ENCODE measurements at places on chromosomes 1 and 21.

DNA sequence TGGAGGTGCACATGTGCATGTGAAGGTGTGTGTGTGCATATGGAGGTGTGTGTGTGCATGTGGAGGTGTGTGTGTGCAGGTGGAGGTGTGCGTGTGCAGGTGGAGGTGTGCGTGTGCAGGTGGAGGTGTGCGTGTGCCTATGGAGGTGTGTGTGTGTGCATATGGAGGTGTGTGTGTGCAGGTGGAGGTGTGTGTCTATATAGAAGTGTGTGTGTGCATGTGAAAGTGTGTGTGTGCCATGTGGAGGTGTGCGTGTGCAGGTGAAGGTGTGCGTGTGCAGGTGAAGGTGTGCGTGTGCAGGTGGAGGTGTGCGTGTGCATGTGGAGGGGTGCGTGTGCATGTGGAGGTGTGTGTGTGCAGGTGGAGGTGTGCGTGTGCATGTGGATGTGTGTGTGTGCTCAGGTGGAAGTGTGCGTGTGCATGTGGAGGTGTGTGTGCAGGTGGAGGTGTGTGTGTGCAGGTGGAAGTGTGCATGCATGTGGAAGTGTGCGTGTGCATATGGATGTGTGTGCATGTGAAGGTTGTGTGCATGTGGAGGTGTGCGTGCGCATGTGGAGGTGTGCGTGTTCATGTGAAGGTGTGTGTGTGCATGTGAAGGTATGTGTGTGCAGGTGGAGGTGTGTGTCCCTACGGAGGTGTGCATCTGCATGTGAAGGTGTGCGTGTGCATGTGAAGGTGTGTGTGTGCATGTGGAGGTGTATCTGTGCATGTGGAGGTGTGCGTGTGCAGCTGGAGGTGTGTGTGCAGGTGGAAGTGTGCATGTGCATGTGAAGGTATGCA, 13.5 kb downstream of the C1orf74 start:
- no peak for DNase-seq

DNA sequence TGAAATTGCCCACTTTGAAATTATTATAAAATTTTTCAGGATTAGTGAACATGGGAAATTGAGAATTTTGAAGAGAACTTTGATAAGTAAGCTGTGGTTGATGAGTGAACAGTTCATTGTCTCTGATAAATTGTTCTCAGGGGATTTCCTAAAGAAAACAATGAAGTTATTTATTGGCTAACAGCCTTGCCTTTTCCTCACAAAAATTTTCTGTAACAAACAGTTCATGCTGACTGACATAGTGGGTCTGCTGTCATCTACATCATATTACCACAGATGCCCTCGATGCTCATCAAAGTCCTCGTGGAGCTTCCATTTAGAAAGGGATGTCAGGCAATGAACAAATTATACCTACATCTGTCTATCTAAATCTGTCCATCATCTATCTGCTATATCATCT, 113.4 kb downstream of the PTBP2 start:
- no peak for DNase-seq

DNA sequence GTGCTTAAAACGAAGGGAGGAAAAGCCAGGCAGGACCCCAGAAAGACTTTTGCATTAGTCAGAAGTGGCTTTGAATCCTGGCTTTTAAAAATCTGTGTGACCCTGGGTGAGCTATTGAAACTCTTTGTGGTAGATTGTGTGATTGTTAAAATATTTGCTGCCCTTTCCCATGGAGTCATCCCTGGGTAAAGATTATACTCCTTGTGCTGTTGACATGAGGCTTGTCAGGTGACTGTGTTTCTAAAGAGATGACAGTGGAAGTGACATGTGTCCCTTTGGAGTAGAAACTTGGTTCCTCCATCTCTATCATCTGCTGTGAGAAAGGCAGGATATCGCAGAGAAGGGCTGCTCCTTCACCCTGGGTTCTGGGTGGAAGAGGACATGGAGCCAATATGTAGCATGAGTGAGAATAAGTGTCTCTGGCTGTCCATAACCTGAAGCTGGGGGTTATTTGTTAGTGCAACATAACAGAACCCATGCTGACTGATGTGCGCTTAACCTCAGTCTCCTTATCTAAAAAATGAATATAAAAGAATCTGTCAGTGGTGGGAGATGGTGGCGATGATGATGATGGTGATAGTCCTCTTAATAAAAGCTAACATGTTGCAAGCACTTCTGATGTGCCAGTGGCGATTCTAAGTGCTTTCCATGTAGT, 187.6 kb downstream of the RHOU start:
- DNase-seq: no peak

GRCh38 chr1:117607471-117607870, 1.6 kb downstream of the TENT5C start:
- no peak for DNase-seq

GRCh38 chr21:15122241-15122640, 57.4 kb upstream of the NRIP1 start:
- no peak for DNase-seq

DNA sequence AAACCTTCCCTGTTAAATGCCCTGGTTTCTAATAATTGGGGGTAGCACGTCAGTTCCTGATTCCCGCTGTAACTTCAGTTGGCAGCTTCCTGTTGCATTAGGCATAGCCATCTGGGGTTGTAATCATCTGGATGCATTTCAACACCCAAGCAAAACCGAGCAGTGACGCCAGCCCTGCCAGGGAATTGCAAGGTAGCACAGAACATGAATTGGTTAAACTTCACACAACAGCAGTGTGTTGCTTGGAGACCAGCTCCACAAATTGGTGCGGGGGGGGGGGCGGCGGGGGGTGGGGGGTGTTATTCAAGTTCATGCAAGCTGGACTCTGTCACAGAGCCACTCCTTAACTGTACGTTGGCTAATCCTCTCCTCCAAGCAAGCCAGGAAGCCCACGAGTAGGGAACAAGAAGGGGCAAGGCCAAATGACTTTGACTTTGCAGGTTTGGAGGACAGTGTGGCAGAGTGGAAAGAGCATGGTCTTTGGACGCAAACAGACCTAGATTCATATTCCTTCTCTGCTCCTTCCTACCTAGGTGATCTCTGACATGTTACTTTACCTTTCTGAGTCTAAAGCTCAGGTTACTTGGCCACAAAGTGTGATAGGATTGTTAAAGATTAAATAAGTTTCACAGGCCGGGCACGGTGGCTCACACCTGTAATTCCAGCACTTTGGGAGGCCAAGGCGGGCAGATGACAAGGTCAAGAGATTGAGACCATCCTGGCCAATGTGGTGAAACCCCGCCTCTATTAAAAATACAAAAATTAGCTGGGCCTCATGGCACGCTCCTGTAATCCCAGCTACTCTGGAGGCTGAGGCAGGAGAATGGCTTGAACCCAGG, 4.7 kb downstream of the LAX1 start:
- DNase-seq: no peak

DNA sequence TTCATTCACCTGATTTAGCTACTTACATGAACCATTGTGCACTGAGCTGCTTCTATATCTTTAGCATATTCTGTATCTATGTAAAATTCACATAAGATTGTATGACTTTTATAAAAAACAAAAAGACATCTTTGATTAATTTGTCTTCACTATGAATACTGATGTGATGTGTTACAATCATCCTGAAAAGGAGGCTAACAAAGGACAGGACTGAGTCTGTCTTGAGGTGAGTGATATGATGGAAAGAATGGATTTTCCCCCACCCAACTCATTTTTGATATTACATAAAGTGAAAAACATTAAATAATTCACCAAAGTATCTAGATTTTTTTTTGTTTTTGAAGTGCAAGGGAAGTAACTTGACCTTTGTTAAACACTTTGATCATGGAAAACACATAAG, 9.8 kb downstream of the PTPRC start:
- no peak for DNase-seq

GRCh38 chr21:45048026-45048698, 26.2 kb upstream of the ADARB1 start:
- DNase-seq: no peak

GRCh38 chr1:159953536-159954515, at the start of gene SLAMF9:
TSS of gene SLAMF9 (minus strand) at chr1:159954237. CDS start at chr1:159954137, 100 bp downstream.
- DNase-seq: no peak

- no peak for DNase-seq
Measured at GRCh38 chr1:5571861-5572401, 420.3 kb downstream of the NPHP4 start.

GRCh38 chr1:74641161-74641560, 32.4 kb downstream of the ERICH3 start:
- DNase-seq: no peak

- DNase-seq: no peak
Measured at GRCh38 chr21:38993561-38993960, 187.8 kb downstream of the ETS2 start.

DNA sequence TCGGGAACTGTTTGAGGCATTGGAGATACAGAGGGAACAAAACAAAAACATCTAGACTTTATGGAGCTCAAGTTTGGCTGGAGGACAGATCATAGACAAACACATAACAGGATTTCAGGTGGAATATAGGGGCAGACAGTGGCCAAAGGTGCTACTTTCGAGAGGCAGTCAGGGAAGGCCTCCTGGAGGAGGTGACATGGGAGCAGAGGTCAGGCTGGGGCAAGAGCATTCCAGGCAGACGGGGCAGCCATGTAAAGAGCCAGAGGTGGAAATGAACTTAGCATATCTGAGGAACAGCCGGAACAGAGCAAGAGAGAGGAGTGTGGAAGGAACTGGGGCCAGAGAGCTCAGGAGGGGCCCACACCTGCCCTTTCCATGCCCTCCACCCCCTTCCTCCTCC, 122.3 kb downstream of the DMRTB1 start:
- DNase-seq: no peak

DNA sequence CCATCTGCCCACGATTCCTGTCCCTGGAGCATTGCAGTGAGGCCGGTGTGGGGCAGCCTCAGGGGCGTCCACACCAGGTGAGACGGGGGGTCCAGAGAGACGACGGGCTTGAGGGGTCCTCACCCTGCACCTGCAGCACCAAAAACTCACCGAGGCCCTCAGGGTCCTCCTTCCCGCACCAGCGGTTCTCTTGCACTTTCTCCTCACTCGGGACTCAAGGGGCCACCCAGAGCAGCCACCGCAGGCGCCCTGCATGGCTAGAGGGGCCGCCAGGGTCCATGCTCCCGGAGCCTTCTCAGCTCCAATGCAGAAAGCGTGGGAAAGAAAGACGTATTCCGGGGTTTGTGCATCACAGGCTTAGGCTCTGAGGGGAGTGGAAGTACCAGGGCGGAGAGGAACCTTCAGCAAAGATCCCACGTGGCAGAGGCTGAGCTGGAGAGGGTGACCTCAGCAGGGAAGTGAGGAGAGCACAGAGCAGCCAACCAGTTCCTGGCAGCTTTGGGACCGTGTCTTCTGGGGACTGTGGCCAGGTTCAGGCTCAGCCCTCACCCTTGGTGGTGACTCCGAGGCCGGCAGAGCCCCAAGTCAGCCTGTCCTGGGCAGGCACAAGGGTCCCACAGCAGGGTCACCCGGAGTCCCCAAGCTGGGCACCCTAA, 19.5 kb upstream of the COL6A2 start:
- DNase-seq: no peak

All from NCI-H187 treated with DMSO at 0.1 percent for 48 hours (cell line).